ENCODE measurements at places on chromosomes 3 and 15. TPM values are rescaled to one million over a fixed set of nuclear protein-coding genes. Genes with fewer than 3 reads are reported as not detected.

The TEX264 gene
- total RNA-seq = 28.9 TPM

The PLOD2 gene
- 81.0 TPM for total RNA-seq

The ARL13B gene
- total RNA-seq = 7.3 TPM

The BFSP2 gene
- not detected for total RNA-seq

The HIGD2B gene
- not detected for total RNA-seq

The LRCH3 gene
- 74.2 TPM for total RNA-seq

The FOXL2NB gene
- not detected for total RNA-seq

The C3orf70 gene
- 3.5 TPM for total RNA-seq

The ALPK3 gene
- total RNA-seq = 19.5 TPM

The DLL4 gene
- total RNA-seq = 76.5 TPM

The AADACL2 gene
- not detected for total RNA-seq

The CASR gene
- total RNA-seq = not detected

The NOX5 gene
- not detected for total RNA-seq

The GRK7 gene
- total RNA-seq = not detected

The BCHE gene
- 15.4 TPM for total RNA-seq

The SERPINI2 gene
- total RNA-seq = not detected

The SIDT1 gene
- total RNA-seq = not detected

The RASL12 gene
- total RNA-seq = not detected

The GPR87 gene
- under 0.01 TPM for total RNA-seq

The IL17RE gene
- 0.13 TPM for total RNA-seq

The CCNB2 gene
- total RNA-seq = 9.5 TPM

The GJD2 gene
- total RNA-seq = not detected

The ANKUB1 gene
- total RNA-seq = under 0.01 TPM

The PARP15 gene
- 0.39 TPM for total RNA-seq

The RLBP1 gene
- total RNA-seq = not detected

The NANOGP8 gene
- total RNA-seq = not detected

The UCN2 gene
- total RNA-seq = not detected

Measured in dermis microvascular lymphatic vessel endothelial cell (primary cell).